Stimulated activated CD8-positive, alpha-beta memory T cell treated with anti-CD3 and anti-CD28 coated beads, Interleukin-7, amount 100 ng/mL, for 4 hours (primary cell): ENCODE measurements at places on chromosomes 6 and 20.

DNA sequence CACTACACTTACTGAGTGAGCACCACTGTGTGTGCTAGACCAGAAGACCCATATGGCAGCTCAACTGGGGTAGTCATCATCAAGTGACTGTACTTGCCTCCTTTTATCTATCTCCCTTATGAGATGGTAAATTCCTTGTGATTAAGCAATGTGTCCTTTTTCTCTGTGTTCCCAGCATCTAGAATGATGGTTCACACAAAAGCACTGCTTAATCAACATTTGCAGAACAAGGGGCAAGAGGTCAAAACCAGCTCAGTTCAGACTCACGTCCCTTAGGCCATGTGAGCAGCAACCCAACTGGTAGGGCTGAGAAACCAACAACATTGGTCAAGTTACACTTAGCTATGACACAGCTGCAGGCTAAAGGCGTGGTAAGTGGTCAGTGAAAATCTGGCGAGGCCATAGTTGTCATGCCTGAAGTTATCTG is 10.0 kb downstream of the TRAM2 start:
- DNase-seq, result no peak

DNA sequence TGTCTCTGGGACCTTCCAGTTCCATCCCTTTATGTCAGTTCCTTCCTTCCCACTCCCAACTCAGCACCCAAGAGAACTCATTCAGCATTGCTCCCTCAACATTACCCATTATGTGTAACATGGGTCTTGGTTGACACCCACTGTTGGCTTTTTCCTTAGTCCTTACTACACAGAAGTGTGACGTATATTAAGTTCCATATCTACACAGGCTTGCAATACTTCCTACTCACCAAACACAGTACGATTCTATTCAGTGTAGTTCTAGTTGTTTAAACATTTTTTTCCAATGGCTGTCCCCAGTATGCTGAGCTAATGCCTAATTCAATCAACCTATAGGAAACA is 37.7 kb downstream of the ARHGAP18 start:
- no peak for DNase-seq

DNA sequence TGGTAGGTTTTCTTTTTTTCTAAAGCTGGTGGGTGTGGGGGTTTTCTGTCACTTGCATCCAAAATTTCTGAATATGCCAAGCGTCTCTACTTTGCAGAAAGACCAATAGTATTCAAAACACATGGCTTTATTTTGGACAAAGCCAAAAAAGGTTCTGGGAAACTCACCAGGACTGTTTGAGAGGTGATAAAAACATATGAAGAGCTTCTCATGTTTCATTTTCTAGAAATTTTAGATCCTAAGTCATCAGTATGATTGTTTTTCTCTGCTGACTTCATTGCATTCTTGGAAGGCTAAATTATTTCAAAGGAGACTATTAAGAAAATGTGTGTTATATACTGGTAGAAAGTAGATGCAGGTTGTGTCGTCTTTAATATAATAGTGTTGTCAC is 51.3 kb downstream of the GCLC start:
- no peak for DNase-seq

DNA sequence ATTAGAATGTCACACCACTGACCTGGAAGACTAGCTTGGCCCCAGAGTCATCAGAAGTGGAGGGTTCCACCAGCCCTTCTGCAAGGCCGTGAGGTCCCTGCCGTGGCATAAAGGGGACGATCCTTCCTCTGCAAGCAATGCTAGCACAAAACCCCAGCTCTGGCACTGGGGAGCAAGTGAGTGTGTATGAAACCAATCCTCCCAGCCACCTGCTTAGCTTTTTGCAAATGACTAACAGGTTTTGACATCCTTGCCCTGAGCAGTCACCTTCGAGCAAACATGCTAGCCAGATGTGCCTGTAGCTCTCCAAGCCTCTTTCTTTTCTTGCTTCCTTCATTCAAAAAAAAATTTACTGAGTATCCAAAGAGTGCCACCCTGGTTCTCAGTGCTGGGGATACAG is 8.6 kb downstream of the SULF2 start:
- DNase-seq, result no peak

DNA sequence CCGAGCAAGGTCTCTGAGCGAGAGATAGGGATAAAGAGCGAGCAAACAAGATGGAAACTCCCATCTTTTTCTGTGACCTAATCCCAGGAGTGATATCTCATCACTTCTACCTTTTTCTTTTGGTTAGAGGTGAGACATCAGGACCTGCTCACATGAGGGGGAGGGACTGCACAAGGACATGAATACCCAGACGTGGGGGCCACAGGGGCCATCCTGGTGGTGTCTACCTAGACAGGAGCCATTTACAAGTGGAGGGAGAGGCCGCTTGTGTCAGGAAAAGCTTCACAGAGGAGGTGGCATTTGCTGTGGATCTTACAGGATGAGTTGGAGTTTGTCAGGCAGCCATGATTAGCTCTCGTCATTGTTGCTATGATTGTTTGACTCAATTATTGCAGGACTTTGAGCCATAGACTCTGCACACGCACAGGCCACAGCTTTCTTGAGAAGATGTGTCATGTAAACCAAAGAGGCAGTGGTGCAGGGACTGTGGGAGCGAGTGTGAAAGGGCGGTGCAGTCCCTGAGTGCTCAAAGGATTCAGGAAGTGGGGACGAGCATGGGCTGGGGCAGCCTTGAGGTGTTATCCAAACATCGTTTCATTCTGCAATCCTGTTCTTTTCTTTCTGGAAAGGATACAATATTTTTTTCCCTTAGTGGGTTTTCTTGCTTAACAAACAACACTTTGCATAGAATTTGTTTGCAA is 7.7 kb downstream of the NPEPL1 start:
- no peak for DNase-seq

GRCh38 chr20:46872328-46873211 is 22.1 kb upstream of the EYA2 start:
- DNase-seq, result no peak

DNA sequence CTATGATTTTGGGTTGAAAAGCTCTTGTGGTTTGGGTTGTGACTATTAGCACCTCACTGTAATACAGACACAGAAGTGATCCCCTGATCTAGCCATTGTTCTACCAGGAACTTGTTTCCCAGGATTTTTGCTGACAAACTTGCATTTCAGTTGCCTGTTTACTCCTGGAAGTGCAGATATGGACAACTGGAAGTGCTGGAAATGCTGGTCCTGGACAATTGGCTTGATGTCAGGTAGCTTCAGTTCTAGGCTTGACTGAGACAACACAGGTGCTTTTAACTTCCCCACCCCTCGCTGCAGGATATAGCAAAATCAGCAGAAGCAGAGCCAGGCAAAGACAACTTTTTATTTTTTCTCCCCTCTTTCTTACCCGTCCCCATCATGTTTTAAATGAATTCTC is 27.1 kb upstream of the FBXO30 start:
- no peak for DNase-seq
